ENCODE measurements at places on chromosomes 2 and 18.

DNA sequence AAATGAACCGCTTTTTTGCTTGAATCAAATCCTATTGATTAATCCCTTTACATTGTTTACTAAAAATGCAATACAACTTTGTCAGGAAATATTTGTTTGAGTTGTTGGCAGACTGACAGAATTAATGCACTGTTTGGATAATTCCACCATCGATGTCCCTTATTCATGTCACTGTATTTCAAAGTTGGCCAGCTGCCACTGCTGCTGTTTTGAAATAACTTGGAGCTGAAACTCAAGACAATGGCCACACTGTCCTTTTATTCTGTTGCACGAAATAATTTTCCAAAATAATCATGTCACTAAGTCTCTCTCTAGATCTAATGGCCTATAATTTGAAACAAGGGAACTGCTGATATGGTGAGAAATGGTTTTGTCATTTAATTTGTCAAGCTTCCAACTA lies 55.2 kb upstream of the PAX3 start:
- no peak for DNase-seq

- no peak for DNase-seq
Observed at GRCh38 chr18:57561728-57562423, 24.6 kb downstream of the FECH start.

DNA sequence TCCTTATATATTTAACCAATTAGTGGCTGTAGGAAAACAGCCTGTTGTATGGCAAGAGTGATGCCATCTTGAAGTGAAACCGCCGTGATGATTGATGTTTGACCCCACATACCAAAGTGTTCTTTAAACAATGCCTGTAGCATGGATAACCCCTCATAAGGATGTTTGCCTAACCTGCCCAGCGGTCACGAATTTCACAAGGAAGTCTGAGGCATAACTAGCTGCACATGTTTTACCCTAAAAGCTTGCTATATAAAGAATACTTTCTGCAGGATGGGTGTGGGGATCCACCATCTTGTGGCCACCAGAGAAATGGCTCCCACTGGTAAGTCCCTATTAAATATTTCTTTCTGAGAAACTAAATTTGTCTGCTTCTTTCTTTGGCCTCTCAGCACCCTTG lies 68.7 kb downstream of the ZDBF2 start:
- DNase-seq, result no peak

DNA sequence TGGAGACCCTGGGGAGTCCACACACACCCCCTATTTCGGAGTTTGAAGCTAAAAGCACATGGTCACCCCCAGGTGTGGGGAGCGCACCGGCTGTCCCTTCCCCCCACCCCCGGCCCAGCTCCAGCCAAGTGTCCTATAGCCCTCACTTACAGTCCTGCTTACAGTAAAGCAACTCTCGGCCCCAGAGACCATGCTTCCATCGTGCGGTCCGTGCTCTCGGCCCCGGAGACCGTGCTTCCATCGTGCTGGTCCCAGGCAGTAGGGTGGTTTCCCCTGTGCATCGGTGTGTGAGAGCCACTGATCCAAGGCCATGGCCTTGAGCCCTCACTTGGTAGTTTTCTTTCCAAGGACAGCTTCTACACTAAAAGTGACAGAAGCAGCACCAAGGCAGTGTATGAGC lies 48.7 kb downstream of the GBX2 start:
- DNase-seq, result no peak

DNA sequence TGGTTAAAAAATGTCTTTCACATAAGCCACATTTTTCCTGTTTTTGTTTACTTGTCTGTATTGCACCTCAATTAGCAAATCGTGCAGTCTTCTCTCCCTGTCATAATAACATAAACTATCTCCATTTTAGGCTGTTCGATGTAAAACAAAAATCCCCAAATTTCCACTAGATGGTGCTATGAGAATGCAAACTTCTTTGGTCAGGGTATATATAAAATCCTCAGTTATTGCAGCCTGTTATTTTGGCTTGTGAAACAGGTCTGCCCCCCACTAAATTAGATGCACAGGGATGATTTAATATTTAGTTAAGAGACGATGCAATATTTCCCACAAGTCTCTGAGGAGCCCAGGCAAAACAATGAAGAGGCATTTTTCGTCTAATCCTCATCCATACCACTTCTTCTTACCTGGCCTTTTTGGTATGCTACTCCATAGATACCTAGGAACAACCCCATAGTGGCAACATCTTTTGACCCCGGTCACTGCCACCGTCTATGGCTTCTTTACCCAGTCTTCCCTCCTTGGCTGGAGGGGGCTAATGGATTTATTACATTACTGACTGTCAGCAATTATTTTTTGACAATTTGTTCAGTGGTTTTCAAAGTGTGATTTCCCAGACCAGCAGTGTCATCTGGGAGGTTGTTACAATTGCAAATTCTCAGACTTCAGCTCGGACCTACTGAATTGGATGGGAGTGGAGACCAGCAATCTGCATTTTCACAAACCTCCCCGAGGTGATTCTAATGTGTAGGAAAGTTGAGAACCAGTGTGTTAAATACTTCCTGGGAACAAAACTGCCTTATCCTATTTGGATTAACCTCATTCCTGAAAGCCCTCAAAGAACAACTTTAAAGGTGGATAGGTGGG lies 117.4 kb upstream of the CWC22 start:
- no peak for DNase-seq

- peak; percentile 24 for DNase-seq
Observed at GRCh38 chr2:227860221-227860641, 11.2 kb upstream of the DAW1 start.

- DNase-seq, result no peak
Observed at GRCh38 chr18:22314420-22314819, 103.3 kb downstream of the CTAGE1 start.

GRCh38 chr2:222780051-222780450 lies 80.8 kb upstream of the ACSL3 start:
- DNase-seq, result no peak

- DNase-seq, result no peak
Observed at GRCh38 chr2:174729797-174730697, 34.2 kb downstream of the CHRNA1 start.

- no peak for DNase-seq
Observed at GRCh38 chr2:8219631-8220355, 462.1 kb upstream of the ID2 start.

GRCh38 chr18:13610555-13611141 lies 115.7 kb downstream of the FAM210A start:
- DNase-seq, result no peak

DNA sequence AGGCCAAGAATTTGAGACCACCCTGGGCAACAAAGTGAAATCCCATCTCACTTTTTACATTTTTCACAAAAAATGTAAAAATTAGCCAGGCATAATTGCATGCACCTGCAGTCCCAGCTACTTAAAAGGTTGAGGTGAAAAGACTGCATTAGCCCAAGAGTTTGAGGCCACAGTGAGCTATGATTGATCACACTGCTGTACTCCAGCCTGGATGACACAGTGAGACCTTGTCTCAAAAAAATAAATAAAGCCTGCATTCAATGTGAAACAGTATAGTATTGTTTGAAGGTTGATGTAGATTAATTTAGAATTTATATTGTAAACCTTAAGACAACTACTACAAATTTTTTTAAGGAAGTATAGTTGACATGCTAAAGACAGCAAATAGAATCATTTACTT lies 53.5 kb downstream of the TBC1D8 start:
- no peak for DNase-seq

GRCh38 chr2:101294861-101295260 lies 13.6 kb downstream of the RNF149 start:
- DNase-seq, result no peak

DNA sequence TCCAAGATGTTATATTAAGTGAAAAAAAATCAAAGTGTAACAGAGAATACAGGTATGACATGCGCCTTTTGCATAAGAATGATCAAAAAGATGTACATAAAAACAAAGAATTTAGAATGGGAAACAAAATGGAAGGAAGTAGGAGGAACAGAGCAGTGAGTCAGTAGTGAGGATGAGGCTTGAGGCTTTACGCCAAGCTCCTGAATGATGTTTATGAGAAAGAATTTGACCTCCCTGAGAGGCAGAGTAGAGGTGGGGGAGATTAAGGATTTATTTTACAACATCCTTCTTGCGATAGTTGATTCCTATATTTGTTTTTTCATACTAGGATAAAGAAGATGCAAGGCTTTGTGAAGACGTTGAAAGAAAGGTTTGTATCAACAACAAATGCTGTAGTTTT lies 81.4 kb downstream of the DCDC2C start:
- no peak for DNase-seq

- no peak for DNase-seq
Observed at GRCh38 chr2:181223234-181223633, 234.0 kb upstream of the ITGA4 start.

DNA sequence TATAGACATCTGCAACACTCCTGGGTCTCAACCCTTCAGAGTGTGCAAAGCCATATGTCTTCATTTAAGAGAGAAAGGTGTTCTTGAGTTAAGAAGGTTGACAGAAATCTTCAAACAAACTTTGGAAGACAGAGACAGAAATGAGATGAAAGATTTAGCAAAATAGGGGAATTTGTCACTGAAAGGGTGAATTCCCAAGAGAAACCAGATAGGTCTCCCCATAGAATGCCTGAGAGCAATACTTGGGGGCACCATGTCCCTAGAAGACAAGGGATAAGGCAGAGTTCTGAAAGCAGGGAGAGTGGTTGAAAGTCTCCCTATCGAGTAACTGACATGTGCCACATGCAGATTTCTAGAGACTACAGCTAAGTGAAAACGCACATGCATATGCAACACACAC lies 50.0 kb downstream of the AP1S3 start:
- DNase-seq, result no peak

DNA sequence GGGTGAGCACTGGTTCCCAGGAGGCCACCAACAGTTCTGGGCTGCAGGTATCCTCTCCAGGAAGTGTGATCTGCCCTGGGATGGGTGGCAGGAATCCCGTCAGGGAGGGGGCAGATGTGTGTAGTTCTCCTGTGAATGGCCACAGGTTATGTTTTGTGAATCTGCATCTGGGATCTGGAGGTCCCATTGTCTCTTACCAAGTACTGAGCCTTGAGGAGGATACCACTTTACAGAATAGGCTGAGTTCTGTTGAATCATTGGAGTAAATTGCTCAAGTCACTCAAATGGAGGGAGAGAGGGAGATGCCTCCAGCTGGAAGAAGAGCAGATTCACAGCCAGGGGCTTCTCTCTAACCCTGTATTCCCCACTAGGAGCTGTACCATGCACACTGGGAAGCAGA lies 168.2 kb downstream of the ANKRD30B start:
- DNase-seq, result no peak

DNA sequence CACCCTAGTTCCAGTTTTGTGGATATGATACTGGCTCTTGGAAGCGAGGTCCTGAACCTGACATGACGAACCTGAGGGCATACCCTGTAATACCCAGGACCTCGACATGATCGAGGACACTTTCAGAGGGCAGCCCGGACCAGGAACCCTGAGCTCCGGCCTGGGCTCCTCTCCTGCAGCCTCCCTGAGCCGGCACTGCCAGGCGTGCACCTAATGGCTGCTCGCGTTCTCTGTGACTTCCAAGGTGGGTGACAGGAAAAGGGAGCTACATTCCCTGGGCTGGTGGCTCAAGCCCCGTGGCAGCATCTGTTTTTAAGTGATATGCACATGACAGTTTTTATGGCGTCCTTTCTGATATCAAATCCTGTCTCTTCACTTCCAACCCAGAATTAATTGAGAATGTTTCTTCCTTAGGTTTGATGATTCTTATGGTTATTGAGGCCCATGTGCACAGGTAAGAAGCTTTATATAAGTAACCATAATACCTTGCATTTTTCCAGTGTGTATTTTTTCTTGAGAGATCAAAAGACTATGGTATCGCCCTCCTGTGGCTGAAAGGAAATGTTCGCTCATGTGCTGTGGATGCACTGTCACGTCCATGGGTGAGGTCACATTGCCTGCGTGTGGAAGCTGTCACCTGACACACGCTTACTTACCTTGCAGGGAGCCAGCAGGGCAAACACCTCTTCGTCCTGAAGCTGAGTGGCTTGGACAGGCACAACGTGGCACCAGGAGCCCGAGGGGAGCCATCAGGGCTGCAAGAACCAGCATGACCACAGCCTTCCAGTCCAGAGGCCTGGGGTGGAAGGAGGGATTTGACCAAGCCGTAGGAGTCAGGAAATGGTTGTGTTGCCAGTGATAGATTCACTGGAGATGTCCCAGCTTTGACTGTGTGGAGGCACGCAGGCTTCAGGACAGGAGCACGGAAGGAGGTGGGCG lies 367.4 kb upstream of the MYT1L start:
- DNase-seq, result no peak

DNA sequence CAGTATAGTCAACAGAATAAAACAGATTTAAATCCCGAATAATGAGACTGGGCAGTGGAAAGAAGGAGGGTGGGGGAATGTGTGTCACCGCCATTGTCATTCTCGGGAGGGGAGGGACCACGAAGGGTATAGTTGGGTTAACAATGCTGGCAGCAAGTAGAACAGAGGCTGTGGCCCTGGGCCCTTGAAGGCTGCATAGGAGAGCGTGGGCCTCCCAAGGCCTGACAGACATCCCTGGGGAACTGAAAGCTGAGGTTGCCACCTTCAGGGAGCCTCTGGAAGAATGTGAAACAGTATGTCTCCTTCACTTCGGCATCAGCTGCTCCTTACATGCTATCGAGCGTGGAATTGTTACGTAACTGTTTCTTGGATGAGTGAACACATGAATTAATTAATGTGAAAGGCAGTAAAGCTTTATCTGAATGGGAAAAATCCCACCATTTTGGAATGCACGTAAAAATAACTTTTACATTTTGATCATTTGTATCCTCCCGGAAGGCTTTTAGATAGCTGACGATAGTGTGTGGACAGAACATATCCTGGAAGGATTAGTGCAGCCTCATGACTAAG lies 92.8 kb upstream of the TTC39C start:
- no peak for DNase-seq

GRCh38 chr18:58222432-58223125 lies 178.6 kb downstream of the NEDD4L start:
- DNase-seq, result no peak

DNA sequence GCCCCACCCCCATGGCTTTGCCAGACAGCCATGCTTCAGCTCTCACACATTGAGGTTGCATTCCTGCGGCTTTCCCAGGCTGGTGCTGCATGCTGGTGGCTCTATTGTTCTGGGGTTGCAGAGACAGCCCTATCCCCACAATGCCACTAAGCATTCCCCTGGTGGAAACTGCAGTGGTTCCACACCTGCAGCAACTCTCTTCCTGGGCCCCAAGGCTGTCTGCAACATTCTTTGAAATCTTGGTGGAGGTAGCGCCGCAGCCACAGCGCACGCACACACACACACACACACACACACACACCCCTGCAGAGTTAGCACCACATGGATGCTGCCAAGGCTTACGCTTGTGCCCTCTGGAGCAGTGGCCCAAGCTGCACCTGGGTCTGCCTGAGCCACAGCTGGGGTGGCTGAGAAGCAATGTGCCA lies 21.4 kb downstream of the SFXN5 start:
- no peak for DNase-seq

DNA sequence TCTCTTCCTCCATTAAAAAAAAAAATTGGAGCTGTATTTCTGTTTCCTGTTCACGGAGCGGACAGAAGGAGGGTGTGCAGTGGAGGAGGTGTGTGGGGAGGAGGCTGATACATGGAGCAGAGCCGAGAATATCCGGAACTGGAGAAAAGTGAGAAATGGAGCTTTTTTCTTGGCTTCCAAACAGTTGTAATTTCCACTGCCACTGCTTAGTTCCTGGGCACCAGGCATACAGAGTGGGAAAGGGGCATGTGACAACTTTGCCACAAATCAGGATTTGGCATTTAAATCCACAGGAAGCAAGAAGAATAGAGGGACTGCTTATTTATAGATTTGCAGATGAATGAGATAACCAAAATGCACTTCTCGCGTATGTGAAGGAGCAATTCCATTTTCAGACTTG lies 71.2 kb downstream of the BCL11A start:
- DNase-seq, result no peak

- no peak for DNase-seq
Observed at GRCh38 chr2:181471226-181471625, 14.0 kb downstream of the ITGA4 start.
